ENCODE measurements at places on chromosomes 6 and 20.

DNA sequence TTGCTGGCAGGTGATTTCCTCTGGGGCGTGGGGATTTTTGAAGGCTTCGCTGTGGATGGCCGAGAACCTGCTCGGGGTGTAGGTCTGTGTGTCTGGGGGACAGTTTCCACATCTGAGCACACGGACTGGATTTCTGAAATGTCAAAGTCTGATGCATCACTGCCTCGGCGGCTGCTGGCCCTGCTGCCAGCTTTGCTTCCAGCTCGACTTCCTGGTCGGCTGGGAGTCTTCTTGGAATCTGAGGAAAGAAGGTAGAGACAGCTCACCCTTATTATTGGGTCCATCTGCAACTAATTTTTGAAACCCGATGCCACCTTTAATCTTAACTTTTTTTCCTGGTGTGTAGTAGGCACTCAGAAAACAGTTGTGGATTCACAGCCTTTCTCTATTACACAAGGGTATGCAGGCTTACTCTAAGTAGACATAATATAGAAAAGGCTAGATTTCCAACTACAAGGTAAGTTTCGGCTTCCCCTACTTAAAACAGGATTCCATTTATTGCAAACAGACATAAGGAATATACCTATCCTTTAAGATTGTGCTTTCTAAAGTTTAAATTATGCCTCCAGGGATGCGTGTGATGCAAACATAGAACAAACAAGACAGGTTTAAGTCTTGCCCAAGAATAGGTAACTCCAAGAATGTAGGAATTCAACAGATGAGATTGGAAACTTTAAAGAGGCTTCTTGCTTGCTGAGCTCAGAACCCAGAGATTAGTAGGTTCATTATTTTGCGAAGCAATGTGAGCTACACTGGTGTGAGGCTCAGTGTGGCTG, 183.5 kb downstream of the DST start:
- no peak for DNase-seq

DNA sequence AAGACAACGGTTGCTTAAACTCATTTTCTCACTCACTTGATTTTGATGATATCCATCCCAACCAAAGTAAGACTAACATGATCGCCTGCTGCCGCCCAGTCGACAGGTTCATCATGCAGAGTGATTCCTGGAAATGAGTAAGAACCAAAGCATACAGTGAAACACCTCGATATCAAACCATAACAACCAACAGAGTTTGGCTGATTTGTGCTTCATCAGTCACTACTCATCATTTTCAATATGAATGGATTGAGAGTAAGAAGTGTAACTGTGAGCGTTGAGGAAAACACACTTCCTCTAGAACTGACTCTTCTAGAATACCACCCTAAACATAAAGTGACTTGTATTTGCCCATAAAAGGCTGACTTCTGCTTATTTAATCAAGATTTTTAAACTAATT, 29.2 kb upstream of the ALDH8A1 start:
- DNase-seq, result no peak

- no peak for DNase-seq
Observed at GRCh38 chr6:69846770-69847491, 19.4 kb upstream of the COL19A1 start.

DNA sequence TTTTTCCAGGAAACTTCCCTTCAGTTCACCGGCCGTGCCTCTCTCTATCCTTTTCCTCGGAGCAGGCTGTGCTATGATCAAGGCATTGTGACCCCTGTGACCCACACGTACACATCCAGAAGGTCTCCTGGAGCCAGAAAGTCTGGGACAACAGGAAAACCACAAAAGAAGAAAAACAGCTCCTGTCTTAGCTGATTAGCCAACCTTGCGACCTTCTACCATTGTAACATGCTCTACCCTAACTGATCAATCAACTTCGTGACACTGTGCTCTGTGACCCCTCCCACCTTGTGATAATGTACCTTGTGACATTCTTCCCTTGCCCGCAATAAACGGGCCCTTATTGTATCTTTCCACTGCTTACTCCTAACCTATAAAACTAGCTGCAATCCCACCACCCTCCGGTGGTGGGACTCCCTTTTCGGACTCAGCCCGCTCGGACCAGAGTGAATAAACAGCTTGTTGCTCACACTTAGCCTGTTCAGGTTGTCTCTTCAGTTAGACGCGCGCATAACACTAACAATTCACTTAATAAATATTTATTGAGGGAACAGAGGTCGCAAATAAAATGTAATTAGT, 24.2 kb downstream of the ZNF311 start:
- peak; percentile 86 for DNase-seq

- no peak for DNase-seq
Observed at GRCh38 chr6:106426250-106426970, 65.9 kb downstream of the CRYBG1 start.

GRCh38 chr20:53126185-53126584, 154.0 kb downstream of the TSHZ2 start:
- no peak for DNase-seq
